ENCODE measurements at places on chromosomes 2 and 18.

DNA sequence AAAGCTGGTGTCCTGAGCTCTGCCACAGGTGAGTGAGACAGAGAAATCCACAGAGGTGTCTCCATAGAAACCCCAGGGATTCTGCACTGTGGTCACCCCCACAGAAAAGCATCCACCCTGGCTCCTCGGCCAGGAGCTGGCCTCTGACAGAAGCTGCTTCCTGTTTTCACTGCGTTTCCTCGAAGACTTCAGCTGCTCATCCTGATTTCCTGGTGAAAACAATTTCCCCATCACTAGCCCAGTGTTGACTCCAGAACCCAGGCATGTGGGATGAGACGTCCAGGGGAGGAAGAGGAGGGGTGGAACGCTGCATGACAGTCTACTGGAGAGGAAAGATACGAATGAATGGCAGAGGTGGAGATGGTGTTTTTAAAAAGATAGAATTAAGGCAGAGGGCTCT lies 60.3 kb upstream of the GPR45 start:
- H3K4me3 ChIP-seq: no peak overlapping the region
- H3K27me3 ChIP-seq: no peaks in the 10 kb centered on the region
- H3K36me3 ChIP-seq: no peaks in the 10 kb centered on the region
- no peaks in the 10 kb centered on the region for H3K4me1 ChIP-seq
- DNase-seq: no peak

GRCh38 chr2:11659115-11659475 lies 10.9 kb downstream of the NTSR2 start:
- peak; percentile 53 for DNase-seq
- no peaks in the 10 kb centered on the region for H3K36me3 ChIP-seq
- no peak overlapping the region for H3K4me3 ChIP-seq
- H3K27ac ChIP-seq: no peak overlapping the region
- H3K27me3 ChIP-seq: no peaks in the 10 kb centered on the region
- no peaks in the 10 kb centered on the region for H3K4me1 ChIP-seq

DNA sequence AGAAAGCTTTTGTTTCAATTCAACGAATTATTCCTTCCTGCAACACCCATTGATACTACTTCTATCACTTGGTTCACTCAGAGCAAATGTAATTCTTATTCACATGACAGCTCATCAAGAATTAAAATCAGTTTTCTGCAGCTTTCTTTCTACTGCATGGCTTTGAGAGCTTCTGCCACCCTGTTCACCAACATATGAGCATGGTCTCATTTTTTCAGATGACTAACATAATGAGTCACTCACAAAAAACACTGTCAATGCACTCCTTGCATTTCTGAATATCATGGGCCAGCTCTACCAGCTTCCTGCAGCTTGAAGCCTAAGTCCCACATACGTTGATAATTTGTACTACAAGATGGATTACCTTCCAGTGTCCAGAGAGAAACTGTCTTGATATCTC lies 342.9 kb downstream of the LRATD1 start:
- H3K27ac ChIP-seq: no peak overlapping the region
- H3K4me3 ChIP-seq: no peak overlapping the region
- no peaks in the 10 kb centered on the region for H3K27me3 ChIP-seq
- no peak for DNase-seq
- H3K4me1 ChIP-seq: no peaks in the 10 kb centered on the region

DNA sequence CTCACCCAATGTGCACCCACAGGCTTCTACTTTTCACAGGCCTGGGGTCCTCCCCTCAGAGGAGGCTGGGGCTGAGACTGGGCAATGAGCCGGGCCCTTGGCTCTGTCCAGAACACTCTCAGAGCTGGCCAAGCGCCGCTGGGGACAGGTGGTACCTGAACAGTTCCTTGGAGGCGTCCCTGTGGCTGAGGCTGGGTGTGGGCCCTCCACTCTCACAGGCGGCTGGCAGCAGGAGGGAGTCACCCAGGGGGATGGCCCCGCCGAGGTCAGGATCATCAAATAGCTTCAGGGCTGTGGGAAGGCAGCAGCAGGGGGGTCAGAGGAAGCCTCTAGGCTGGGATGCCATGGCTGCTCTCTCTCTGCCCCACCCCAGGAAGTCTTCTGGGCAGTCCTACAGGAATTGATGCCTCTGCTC lies 27.1 kb downstream of the HS1BP3 start:
- H3K27ac ChIP-seq: no peak overlapping the region
- no peaks in the 10 kb centered on the region for H3K4me1 ChIP-seq
- H3K4me3 ChIP-seq: no peak overlapping the region
- no peaks in the 10 kb centered on the region for H3K27me3 ChIP-seq
- peak; percentile 74 for DNase-seq

DNA sequence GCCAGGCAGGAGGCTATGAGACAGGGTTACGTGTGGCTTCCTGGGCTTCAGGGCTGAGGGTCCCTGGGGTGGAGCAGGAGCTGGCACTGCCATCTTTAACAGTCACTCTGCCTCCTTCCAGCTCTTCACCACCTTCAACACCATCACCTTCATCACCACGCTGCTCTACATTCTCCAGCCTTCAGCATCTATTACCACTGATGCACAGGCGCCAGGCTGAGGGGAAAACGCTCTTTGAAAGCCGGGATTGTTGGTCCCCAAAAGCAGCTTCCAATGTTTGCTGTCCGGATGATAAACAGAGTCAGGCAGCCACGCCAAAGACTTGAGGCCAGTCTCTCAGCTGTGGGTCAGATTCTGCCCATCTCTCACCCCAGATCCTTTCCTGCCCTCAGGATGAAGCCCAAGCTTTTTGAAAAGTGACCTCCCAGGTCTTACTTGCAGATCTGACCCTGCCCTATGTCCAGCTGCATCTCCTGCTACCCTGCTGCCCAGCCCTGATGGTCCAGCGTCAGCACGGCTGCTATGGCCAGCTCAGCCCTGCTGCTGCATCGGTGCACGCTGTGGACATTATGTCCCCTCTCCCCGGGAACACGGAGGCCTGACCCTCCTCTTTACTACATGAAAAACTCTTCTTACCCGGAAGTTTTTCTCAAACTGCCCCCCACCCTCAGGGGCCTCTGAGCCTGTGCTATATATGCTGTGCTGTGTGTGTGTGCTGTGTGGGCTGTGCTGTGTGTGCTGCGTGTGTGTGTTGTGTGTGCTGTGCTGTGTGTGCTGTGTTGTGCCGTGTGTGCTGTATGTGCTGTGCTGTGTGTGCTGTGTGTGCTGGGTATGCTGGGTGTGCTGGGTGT lies 31.2 kb upstream of the MAL start:
- H3K27ac ChIP-seq: no peak overlapping the region
- peaks cover 47% of the 10 kb centered on the region for H3K27me3 ChIP-seq
- no peaks in the 10 kb centered on the region for H3K36me3 ChIP-seq
